SW 1271 (cell line): ENCODE measurements at places on chromosomes 1 and 21.

- DNase-seq: no peak
Measured at GRCh38 chr1:79895573-79895972, 889.0 kb upstream of the ADGRL4 start.

- no peak for DNase-seq
Measured at GRCh38 chr1:223670458-223671159, 5.1 kb upstream of the CAPN8 start.

DNA sequence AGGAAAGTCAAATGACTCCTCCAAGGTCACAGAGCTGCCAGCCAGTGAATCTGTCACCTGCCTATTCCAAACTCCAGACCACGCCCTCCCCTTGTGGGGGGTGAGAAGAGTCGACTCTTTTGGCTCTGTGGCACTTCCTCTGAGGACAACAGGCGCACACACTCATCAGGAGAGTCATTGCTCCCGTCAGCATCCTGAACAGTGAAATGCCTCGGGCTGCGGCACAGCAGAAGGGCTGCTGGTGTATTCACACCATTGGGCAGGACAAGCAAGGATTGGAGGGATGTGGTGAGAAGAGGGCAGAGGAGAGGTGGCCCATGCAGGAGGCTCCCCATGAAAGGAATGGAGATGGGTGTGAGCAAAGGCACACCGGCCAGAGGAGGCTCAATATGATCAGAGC lies 239.0 kb downstream of the TOMM20 start:
- DNase-seq: no peak

- no peak for DNase-seq
Measured at GRCh38 chr1:177937174-177937770, 32.6 kb downstream of the SEC16B start.

GRCh38 chr1:75630004-75630594 lies 19.2 kb upstream of the SLC44A5 start:
- no peak for DNase-seq

- no peak for DNase-seq
Measured at GRCh38 chr1:92985101-92985500, 23.8 kb upstream of the DIPK1A start.

DNA sequence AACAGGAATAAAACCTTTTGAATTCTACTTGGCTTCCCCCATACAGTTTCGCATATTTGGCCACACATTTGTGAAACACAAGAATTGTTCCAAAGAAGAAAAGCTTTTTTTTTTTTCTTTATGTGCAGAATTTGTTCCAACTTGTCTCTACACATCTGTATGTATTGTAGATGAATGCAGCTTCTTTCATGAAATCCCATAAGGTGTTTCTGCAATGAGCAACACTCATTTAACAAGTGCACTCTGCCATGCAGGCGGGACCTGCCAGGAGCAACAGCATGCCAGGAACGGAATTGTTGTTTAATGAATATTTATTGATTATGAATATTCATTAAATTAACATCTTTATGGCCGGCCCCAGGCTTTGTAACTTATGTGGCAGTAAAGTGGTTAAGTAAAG lies 1075.0 kb downstream of the TTLL7 start:
- no peak for DNase-seq
